ENCODE measurements at places on chromosomes 2 and 18.

DNA sequence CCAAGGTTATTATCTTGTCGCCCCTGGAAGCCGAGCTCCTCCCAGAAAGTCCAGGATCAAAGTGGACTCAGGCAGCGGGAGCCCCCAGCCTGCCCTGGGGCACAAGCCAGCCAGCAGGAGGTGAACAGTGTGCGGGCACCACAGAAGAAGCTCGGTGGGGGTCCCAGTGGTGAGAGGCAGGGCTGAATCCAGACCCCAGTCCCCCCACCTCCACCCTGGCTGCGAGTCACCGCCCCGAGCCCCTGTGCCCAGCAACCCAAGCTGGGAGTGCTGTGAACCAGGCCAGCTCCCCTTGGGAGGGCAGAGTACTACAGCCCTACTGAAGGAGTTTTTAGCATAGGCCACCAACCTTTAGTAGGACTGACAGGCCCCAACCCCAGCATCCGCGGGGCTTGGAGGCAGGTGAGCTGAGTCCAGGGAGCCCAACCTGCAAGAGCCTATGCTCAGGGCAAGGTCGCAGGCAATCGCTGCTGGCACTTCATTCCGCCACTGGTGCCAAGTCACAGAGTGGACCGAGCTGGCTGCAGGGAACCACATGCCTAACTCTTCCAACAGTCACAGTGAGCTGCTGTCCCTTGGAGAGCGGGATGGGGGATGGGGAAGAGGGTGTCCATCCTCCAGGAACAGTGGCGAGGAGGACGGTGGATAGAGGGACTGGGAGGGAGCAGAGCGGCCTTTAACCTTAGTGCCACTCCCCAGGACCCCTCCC is 3.0 kb downstream of the PIEZO2 start:
- DNase-seq = peak; percentile 62

- DNase-seq = peak; percentile 53
Measured at GRCh38 chr2:241810307-241811200, 1.6 kb downstream of the NEU4 start.

DNA sequence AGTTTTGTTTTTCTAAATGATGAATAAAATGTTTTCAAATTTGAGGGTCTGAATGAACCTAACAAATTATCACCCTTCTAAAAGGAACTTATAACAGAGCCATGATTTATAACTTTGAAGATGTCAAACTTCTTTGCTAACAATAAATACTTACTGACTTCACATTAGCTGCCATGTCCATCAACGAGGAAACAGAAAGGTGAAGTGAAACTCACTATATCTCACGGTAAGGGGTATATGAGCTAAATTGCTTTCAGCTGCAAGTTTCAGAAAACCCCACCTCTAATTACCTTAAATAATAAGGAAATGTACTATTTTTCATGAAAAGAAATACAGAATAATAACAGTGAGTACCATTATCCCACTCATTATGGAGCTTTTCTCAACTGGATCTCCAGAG is 350.8 kb upstream of the NT5C1B start:
- no peak for DNase-seq

GRCh38 chr2:138365581-138365980 is 136.0 kb upstream of the SPOPL start:
- DNase-seq = no peak

DNA sequence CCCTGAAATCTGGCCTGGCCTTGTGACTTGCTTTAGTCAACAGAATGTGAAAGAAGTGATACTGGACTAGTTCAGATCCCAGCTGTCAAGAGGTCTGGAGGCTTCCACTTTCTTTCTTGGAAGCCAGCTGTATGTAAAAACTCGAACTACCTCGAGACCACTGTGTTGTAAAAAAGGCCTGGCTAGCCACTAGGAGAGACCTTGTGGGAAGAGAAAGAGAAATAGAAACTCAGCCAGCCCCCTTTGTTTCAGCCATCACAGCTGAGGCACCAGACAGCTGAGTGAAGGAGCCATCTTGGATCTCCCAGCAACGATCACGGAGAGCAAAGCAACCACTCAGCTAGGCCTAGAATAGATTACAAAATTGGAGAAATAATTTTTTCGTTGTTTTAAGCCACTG is 324.9 kb upstream of the TCF4 start:
- no peak for DNase-seq

DNA sequence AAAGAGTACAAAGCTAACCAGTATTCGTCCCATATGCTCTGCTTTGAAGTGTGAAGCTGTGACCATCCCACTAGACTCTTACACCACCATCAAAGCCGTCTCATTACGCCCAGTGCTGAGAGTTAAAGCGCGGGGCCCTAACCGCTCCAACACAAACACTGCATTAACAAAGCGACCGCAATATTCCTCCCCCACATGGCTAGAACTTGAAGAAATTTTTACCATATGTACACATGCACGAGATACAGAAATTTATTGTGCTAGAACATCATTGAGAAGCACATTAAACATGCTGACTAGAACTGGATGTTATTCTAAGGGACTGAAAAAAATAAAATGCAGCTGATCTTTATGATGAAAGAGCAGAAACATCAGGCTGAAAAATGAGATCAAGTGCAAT is 20.5 kb downstream of the FTCDNL1 start:
- DNase-seq = no peak

GRCh38 chr2:24073816-24074215 is 2.3 kb downstream of the SF3B6 start:
- no peak for DNase-seq

GRCh38 chr2:46196871-46197462 is 100.2 kb upstream of the EPAS1 start:
- DNase-seq = no peak

DNA sequence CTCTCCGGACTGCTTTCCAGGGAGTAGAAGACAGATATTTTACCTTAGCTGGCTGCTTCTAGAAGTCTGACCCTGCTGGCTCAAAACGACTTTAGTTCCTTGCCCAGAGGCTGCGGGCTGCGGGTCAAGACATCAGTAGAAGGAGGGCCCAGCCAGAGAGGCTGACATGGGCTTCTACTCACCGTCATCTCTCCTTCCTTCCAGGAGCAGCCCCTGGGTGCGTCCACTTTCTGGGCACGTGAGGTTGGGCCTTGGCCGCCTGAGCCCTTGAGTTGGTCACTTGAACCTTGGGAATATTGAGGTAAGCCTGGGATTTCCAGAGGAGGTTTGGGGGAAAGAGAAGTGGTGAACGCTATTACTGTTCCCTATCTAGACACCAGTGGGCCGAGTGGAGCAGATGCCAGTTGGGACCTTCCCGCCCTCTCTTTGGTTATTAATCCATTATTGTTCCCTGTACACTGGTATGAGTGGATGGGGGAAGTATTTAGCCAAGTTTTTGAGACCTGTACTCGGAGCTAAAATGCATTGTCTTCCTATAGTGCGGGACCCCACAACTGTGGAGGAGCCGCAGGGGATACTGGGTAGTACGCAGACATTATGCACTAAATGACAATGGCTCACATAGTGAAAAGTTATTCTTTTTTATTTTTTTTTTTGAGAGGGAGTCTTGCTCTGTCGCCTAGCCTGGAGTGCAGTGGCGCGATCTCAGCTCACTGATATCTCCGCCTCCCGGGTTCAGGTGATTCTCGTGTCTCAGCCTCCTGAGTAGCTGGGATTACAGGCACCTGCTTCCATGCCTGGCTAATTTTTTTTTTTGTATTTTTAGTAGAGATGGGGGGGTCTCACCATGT is 26.3 kb upstream of the CASP8 start:
- DNase-seq = no peak

GRCh38 chr2:44348400-44348799 is 12.9 kb downstream of the PREPL start:
- DNase-seq = no peak

DNA sequence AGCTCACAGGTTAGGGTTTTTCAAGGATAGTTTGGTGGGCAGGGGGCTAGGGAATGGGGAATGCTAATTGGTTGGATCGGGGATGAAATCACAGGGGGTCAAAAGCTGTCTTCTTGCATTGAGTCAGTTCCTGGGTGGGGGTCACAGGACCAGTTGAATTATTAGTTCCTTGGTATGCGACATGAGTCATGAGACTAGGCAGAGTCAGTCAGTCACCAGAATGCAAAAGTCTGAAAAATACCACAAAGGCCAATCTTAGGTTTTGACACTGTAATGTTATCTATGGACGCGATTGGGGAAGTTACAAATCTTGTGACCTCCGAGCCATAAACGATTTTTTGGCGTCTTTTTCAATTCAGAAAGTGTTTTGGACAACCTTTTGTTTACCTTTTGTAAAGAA is 101.2 kb downstream of the ZNF519 start:
- DNase-seq = no peak

GRCh38 chr2:100409975-100410647 is 7.4 kb downstream of the CHST10 start:
- no peak for DNase-seq

GRCh38 chr2:205688417-205689200 is 6.3 kb downstream of the NRP2 start:
- DNase-seq = no peak

- no peak for DNase-seq
Measured at GRCh38 chr2:39667104-39667885, 1.6 kb downstream of the TMEM178A start.

GRCh38 chr2:136173126-136173525 is 55.2 kb upstream of the CXCR4 start:
- DNase-seq = no peak

GRCh38 chr2:54855434-54855833 is 132.0 kb downstream of the EML6 start:
- no peak for DNase-seq

GRCh38 chr2:113857464-113857863 is 32.4 kb upstream of the ACTR3 start:
- DNase-seq = no peak
